ENCODE measurements at places on chromosomes 1 and 21.

GRCh38 chr1:208136459-208137182, 107.6 kb downstream of the PLXNA2 start:
- DNase-seq, result no peak

GRCh38 chr1:67874501-67875111, 41.3 kb upstream of the GNG12 start:
- DNase-seq, result no peak

DNA sequence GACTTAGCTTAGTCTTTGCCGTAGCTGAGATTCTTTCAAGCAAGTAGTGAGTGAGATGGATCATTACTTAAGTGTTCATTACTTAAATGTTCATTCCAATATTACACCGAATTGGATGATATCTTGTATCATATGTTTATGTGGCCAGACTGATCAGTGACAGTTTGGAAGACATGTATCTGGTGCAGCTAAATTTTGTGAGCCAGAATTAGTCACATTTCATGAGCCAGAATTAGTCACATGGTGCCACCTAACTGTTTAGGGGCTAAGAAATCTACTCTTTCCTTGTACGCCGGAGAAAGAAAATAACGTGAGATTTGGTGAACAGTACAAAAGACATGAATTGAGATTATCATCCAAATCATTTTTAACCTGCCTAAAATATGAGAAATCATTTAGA, 355.6 kb downstream of the USP25 start:
- DNase-seq, result peak; percentile 76

- peak; percentile 84 for DNase-seq
Measured at GRCh38 chr1:7948960-7949359, 8.3 kb upstream of the TNFRSF9 start.

GRCh38 chr1:7594714-7595295, 176.3 kb upstream of the VAMP3 start:
- no peak for DNase-seq

DNA sequence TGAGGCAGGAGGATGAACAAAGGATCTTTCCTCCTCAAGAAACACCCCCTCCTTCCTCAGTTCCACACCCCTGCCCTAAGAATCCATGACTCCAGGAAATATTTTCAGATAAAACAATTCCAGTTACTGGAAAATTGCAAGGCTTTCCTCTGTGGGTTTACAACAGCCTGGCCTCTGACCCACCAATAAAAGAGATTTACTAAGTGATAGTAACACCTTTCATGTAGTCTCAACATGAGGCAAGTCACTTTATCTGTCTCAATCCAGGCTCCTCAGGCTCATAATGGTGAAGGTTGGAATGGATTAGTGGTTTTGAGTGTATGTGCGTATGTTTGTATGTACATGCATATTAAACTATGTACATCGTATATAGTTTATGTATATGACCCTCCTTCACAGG, 71.4 kb upstream of the PPP2R5A start:
- no peak for DNase-seq

- no peak for DNase-seq
Measured at GRCh38 chr21:15140321-15141019, 75.7 kb upstream of the NRIP1 start.

DNA sequence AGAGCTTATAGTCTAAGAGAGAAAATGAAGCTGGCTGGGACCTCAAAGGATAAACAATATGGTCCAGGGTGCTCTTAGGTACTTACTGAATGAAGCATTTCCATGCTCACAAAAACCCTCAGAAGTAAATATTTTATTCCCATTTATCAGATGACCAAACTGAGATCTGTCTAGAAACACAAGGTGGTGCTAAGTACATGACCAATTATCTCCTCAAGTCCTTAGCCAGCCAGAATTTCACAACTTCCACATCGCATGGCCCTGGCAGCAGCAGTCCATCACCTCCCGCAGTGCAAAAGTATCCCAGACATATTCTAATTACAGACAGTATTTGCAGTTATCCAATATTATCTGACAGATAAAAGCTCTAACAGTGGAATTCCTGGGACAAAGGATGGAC, 321.7 kb upstream of the PROX1 start:
- no peak for DNase-seq

GRCh38 chr1:23959461-23960290, at the start of gene PNRC2:
Gene PNRC2, plus strand, starts transcription at chr1:23959828. Its CDS starts 1,630 bp downstream, at chr1:23961458.
- peak; percentile 95 for DNase-seq

GRCh38 chr1:102879439-102879993, 228.8 kb downstream of the COL11A1 start:
- peak; percentile 91 for DNase-seq

- DNase-seq, result no peak
Measured at GRCh38 chr1:115412733-115413132, 74.7 kb upstream of the NGF start.

DNA sequence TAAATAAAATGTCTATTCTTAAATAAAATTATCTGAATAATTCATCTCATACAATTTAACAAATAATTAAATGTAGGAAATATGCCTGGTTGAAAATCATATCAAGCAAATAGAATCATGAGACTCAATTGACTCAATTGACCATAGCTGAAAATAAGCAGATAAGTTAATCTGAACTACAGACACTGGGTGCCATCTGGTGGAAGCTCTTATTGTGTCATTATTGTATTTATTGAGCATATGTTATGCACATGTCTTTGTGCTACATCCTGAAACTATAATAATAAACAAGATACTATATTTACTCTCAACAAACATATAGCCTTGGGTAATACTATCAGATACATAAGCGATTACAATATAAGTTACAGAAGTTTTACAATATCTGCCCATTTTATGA, 41.0 kb downstream of the BRINP3 start:
- DNase-seq, result peak; percentile 24

DNA sequence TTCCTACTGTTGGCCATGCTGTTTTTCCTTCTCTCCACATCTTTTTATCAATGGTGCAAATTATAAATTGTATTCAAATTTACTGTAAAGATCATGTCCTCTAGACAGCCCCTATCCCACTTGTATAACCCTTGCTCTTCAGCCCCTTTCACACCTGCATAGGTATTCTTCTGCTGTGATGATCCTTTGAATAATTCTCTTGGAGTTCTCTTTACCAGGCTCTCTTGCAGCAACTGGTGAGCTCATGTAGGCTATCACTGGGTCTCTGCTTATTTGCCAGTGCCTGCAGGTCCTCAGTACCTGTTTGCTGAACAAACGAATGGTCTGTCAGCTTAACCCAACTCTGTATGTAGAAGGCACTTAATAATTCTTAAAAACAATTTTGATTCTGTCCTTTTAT, 8.2 kb downstream of the PTPRC start:
- no peak for DNase-seq

DNA sequence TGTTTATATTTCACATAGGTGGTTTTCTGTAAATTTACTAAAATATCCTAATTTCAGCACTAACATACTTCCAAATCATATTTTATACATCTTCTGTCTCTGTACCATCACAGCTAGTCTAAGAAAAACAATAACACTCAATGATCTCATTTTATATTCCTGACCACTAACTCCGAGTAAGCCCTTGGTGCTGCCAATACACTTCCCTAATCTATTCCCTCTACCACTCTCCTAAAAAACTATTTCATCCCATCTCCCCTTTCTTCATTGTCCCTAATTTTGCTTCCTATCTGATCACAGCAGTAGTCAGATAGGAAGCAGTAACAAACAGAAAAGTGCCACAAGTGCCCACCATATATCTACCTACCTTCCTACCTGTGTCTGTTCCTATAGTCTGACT, 36.2 kb downstream of the ASH1L start:
- no peak for DNase-seq

DNA sequence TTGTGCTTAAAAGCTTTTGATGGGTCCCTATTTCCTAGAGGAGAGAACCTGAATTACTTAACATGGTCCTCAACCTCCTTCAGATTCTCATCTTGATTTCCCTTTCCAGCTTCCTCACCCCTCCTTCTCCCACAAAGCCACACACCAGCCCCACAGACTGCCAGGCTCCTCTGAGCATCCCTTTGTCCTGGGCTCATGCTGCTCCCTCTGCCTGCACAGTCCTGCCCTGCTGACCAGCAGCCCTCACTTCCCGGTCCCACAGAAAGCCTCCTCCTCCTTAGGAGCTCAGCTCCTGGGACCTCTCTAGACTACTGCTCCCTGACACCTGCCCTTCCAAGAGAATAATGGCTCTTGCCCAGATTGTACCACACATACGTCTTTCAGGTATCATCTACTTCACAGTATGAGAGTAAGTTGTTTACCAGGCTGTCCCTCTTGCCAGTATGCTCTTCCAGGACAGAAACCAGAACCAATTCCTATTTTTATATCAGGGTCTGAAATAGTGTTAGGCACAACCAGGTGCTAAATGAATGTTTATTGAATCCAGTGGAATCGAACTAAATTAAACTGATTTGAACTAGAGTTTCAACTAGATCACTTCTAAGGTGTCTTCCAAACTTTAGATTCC, 373.4 kb downstream of the LMX1A start:
- DNase-seq, result no peak

DNA sequence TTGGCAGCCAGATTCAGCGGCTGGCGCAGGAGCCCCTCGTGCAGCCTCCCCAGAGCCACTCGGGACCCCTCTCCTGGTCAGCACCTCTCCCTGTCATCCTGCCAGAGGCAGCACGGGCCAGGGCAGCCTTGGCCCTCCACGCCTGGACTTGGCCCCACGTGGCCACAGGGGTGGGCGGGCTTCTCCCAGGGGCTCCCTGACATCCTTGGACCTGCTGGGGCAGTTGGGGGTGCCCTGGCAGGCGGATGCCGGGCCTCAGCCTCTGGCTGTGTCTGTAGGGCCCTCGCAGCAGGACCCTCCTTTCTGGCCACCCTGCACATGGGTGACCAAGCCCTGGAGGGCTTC, 60.2 kb downstream of the MORN1 start:
- DNase-seq, result no peak

DNA sequence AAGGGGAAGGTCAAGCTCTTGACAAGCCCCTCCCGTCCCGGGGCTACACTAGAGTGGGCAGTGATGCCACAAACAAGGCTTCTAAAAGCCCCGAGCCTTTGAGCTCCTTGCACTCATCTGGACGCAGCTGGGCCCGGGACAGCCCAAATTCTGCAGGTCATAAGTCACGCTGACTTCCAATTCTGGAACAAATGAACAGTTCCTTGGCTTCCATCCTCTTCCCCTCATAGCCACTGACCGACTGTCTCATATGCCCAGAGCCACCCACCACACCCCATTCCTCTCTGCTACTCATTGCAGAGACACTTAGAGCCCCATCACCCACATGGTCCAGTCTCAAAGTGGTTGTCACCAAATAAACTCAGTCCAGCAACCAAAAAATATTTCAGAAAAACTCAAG, 32.8 kb upstream of the PRELP start:
- no peak for DNase-seq

- DNase-seq, result no peak
Measured at GRCh38 chr1:10564063-10564462, 89.3 kb downstream of the PEX14 start.

GRCh38 chr1:217311766-217312165, 319.1 kb downstream of the GPATCH2 start:
- peak; percentile 42 for DNase-seq

- DNase-seq, result no peak
Measured at GRCh38 chr1:58406301-58407071, 140.0 kb downstream of the OMA1 start.
